ENCODE measurements at places on chromosomes 6 and 20. TPM values are rescaled to one million over a fixed set of nuclear protein-coding genes. Genes with fewer than 3 reads are reported as not detected.

DNA sequence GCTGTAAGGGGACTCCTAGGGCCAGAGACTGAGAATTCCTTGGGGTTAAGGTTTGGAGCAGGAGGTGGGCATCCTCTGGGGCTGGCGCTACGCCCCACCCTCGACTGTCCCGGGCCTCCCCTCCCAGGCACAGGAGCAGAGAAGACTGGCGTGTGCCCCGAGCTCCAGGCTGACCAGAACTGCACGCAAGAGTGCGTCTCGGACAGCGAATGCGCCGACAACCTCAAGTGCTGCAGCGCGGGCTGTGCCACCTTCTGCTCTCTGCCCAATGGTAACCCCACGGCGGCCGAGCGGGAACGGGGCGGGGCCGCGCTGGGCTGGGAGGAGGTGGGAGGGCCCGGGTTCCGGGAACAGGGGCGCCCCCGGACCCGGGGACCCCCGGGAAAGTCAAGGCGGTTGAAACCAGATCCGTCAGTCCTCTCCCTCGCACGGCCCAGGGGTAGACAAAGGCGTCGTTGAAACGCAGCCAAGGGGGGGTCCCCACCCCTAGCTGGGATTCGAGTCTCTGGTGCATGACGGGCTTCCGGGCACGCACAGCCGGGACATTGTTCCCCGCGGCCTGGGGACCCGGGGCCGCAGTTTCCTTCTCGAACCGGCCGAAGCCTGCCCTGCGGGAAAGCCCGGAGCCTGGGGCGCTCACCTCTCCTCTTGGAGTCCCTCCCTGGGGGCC, 844 bp downstream of the WFDC2 start:
- DNase-seq: peak; percentile 22

- DNase-seq: no peak
Observed at GRCh38 chr6:110703906-110704594, 111.2 kb downstream of the CDK19 start.

DNA sequence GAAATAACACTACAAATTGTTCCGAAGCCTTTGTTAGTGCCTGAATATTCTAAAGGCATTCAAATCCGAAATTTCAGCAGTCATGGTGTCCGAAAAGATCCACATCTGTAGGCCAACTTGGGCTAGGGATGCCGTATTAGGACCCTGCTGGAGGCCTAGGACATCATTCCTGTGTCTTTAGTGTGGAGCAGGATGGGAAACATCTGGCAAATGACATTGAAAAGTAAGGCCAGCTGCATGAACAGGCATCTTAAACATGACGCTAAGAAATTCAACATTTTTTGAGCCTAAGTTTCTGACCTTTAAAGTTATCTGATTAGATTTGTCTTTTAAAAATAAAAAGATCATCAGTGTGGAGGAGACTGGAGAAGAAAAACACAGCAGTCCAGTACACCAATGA, 91.3 kb downstream of the MYLK4 start:
- no peak for DNase-seq

The LY6G6C gene
- 0.28 TPM for polyA plus RNA-seq

DNA sequence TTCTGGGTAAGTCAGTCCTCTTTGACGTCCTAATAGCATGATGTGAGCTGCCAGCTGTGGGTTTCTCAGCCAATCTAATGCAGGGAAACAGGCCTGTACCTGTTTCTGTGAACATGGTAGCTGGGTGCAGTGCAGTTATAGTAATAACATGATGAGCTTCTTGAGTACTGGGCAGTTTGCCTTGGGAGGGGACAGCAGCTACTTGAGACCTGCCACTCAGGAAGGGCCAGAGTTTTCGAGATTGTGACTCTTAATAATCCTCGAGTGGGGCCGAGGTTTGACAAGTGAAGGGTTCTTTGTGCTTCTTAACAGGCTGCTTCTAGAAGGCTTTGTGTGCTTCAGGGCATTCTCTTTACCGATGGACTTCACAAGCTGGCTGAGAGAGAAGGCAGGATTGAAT, 180.1 kb downstream of the JARID2 start:
- DNase-seq: no peak

- DNase-seq: no peak
Observed at GRCh38 chr20:46998477-46999240, 104.0 kb downstream of the EYA2 start.

DNA sequence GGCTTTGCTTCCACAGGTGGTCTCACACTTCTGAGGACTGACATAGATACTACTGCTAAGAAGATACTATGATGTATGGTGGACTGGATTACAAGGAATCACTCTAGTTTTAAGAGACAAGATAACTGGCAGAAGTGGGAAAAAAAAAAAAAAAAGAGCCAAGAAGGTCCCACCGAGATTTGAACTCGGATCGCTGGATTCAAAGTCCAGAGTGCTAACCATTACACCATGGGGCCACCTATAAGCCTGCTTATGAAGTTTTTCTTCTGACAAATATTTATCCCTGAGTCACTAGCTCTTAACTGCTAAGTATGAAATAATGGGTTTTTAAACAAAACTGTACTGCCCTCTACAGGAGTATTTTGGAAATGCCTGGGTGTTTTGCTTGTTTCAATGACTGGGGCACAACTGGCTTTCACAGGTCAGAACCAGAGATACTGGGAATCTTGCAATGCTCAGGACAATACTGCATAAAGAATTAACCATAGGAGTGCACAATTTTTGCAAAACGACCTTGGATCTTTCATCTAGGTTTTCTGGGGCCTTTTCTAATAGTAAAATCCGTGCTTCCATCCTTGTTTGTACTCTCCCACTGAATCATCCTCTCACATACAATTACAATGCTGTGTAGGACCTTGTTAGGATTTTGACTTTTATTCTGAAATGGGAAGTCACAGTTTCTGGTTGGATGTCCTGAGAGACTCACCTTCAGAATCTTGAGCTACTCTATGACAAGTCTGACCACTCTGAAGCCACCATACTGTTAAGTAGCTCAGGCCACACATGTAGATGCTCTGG, 116.3 kb downstream of the OR2B2 start:
- DNase-seq: peak; percentile 84

- peak; percentile 60 for DNase-seq
Observed at GRCh38 chr6:137043710-137044365, 927 bp downstream of the IL20RA start.

The CITED2 gene
- 93.0 TPM for polyA plus RNA-seq

GRCh38 chr6:136333824-136334464, 44.3 kb upstream of the BCLAF1 start:
- DNase-seq: no peak

DNA sequence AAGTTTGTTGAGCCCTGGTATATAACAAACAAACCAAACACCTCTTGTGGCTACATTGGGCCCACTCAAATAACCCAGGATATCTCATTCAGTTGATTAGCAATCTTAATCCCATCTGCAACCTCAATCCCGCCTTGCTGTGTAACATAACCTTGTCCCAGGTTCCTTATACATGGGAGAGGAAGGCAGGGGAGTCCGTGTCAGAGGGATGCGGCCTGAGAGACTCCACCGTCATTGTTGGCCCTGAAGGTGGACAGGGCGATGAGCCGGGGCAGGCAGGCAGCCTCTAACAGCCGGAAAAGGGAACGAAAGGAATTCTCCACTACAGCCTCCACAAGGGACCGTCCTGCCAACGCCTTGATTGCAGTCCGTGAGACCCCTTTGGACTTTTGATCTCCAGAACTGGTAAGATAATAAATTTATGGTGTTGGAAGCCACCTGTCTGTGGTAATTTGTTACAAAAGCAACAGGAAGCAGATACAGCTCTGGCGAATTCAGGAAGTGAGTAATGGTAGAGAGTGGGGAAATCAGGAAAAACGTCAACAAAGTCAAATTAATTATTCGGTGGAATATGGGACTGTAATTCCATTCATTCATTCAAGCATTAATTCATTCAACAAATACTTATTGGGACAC, 124.5 kb upstream of the SALL4 start:
- DNase-seq: no peak

- DNase-seq: no peak
Observed at GRCh38 chr6:40352006-40352405, 235.2 kb downstream of the LRFN2 start.

GRCh38 chr6:20669571-20670314, 135.5 kb downstream of the CDKAL1 start:
- no peak for DNase-seq

The ASCC3 gene
- 14.0 TPM for polyA plus RNA-seq

The SAMD3 gene
- 0.92 TPM for polyA plus RNA-seq

- no peak for DNase-seq
Observed at GRCh38 chr6:31718265-31718664, 3.1 kb downstream of the LY6G6D start.

DNA sequence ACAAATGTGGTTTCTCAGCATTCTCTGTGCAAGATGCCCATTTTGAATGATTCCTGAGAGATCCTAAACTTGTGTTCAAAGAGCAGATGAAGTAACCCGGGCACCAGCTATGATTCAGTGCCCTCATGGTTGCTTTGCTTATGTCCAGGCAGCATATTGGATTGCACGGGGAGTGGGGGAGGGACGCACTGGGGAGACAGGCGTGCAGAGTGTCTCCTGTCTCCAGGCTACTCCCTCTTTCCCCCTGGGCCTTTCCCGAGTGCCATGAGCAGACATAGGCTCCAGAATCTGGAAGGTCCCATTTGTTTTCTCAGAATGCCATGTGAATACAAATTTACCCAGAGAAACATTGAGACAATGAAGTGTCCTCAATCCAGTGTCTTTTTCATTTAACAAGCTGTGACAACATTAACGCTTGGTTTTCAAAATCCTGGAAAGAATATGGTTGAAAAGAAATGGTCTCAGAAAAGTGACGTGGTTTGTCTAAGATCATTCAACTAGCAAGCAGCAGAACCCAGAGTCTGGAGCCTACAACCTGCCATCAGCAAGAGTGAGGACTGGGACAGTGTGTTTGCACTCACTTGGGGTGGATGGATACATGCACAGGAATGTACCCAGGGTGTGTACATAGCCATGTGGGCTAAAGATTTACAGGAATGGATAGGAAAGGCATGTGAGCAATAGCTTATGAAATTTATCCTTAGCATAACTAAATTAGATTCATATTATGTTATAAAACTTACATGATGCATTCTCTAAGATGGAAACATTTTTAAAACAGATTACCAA, 4.2 kb downstream of the SYNDIG1 start:
- DNase-seq: no peak

DNA sequence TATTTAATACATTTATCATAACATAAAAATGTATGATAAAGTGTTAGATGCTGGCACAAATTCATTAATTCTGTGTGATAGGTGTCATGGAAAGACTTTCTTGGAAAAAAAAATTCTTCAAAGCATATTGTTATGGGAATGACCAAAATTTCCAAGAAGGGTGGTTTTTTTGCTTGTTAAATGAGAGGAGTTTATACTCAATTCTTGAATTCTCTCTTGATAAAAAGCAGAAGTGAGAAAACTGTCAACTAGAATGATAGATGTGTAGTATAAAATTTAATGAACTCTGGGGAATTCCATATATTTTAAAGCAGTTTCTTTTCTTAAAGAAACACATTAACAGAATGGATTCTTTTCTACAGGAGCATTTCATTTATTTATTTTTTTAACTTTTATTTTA, 62.0 kb upstream of the SNAP91 start:
- no peak for DNase-seq

GRCh38 chr6:20400456-20401204, 1.0 kb upstream of the E2F3 start:
- no peak for DNase-seq

The ADAM33 gene
- polyA plus RNA-seq: 61.5 TPM

GRCh38 chr6:160247457-160247883, 11.2 kb downstream of the SLC22A2 start:
- no peak for DNase-seq

DNA sequence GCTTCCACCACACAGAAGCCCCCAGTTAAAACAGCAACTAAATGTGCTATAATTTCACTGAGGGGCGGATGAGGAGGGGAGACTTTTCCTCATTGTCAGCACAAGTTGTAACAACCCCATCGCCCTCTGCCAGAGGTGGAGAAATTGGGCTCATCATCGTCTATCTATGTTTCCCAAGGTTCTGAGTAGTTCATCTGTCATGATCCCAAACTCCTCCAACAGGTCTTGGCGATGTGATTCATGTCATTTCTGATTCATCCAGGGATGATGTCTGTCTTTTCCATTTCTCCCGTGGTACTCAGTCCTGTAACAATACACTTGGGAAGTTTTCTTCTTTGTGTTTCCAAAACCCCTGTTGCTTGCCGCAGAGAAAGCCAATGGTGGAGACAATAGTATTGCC, 51.0 kb downstream of the TFAP2A start:
- no peak for DNase-seq

The TMEM200A gene
- 10.9 TPM for polyA plus RNA-seq

GRCh38 chr20:1983301-1983700, 10.6 kb downstream of the PDYN start:
- no peak for DNase-seq

GRCh38 chr6:158372574-158372973, 60.3 kb downstream of the TULP4 start:
- no peak for DNase-seq

The PDYN gene
- not detected for polyA plus RNA-seq

The MYLK4 gene
- polyA plus RNA-seq: 12.3 TPM

- peak; percentile 46 for DNase-seq
Observed at GRCh38 chr6:53492860-53493634, 51.9 kb downstream of the GCLC start.

- no peak for DNase-seq
Observed at GRCh38 chr6:46134216-46134615, 4.4 kb downstream of the ENPP4 start.

The EPHA7 gene
- polyA plus RNA-seq: 3.5 TPM

The FRMD1 gene
- polyA plus RNA-seq: 1.3 TPM

GRCh38 chr6:4346659-4347333, 211.4 kb upstream of the ECI2 start:
- DNase-seq: no peak

DNA sequence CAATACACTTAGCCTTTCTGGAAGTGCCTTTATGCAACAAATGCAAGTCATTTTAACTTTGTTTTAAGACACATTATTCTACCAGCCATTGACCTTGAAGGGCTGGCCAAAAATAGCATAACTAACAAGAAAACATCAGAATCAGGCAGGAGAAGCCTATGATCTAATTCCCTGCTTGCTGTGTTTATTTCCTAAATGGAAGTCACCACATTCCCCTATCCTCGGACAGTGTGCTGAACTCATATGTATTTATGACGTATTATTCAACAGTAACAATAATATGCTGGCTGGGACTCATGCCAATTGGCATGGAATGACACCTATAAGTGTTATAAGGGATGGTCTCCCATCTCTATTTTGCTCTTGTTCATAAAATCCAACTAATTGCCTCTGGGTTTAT, 140.7 kb downstream of the MAP3K7 start:
- no peak for DNase-seq

GRCh38 chr6:148999929-149000468, 253.2 kb downstream of the UST start:
- no peak for DNase-seq
